ENCODE measurements at places on chromosomes 4 and X.

DNA sequence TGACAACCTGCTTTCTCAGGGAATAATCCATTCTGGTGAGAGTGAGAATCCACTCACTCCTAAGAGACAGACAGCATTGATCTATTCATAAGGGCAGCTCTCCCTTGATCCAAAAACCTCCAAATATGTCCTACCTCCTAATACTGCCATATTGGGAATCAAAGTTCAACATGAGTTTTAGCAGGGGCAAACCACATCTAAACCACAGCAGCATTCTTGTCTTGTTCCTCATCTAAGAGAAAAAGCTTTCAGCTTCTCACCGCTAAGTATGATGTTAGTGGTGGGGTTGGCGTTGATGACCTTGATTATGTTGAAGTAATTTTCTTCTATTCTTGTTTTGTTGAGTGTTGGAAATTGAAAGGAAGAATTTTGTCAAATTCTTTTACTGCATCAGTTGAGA, 69.6 kb downstream of the SERTM2 start:
- no peak for DNase-seq

DNA sequence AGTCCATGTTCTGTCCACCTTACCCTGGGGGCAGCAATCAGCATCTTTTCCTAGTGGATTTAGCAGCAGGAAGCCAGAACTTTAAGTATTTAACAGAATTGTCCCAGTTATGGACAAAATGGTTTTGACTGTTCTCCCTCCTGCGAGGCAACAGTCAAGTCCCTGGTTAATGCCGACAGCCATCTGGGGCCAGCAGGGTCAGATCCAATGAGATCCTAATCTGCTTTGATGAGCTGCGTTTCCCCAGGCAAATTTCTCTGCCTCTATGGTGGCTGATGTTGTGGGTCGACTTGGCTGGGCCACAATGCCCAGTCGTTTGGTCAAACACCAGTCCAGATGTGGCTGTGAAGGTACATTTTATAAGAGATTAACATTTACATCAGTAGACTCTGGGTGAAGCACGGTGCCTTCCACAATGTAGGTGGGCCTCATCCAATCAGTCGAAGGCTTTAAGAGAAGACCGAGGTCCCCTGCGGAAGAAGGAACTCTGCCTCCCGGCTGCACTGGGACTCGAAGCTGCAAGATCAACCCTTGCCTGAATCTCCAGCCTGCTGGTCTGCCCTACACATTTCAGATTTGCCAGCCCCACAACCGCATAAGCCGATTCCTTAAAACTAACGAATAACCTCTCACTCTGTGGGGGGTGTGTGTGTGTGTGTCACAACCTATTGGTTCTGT, 89.0 kb upstream of the C4orf50 start:
- DNase-seq, result no peak

GRCh38 chr4:3423952-3424351, 17.8 kb upstream of the HGFAC start:
- no peak for DNase-seq

DNA sequence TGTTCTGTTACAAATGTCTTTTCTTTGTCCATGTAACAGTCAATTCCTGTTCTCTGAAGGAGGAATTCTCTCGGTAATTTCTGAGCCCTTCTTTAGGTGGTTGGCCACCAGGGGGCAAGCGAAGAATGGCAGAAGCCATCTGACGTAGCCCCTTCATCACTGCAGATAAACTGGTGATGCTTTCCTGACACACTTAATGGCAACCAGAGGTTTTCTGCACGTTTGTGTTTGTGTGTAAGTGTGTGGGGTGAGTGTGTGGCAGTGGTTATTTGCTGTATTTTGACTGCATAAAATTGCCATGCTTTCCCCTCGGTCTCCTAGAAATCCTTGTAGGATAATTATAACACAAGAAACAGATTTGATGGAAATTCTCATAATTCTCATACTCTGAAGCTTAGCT, 64.8 kb upstream of the STOX2 start:
- DNase-seq, result peak; percentile 64

- no peak for DNase-seq
Measured at GRCh38 chrX:15911734-15912550, 57.3 kb upstream of the AP1S2 start.

DNA sequence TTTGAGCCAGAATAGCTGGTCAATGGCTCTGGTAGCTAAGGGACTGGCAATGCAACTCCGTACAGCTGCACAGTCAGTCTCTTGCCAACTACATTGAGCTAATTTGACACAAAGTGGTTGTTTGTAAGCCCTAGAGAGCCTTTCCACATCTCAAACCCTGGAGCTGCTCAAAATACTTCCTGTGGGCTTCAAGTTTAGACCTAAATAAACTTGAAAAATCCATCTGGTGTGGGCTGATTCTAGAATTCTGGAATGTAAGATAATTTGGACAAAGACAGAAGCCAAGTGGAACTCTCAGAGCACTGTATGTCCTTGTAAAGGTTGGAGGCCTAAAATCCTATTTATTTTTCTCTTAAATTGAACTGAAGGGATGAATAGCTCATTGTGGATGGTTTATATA, 380.8 kb downstream of the SPRY1 start:
- peak; percentile 53 for DNase-seq

DNA sequence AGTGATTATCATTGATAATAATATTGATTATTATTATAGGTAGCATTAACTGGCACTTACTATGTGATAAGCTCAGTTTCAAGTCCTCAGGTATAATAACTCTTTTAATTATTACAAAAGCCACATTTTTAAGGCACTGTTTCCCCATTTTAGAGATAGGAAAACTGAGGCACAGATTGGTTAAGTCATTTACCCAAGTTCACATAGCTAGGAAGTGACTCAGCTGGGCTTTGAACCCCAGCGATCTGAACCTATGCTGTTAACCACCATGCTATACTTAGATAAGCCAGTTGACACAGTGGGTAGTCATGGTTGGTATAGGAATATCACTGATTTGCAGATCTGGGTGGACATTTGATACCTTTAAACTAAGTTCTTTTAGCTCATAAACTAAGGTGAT, 110.4 kb downstream of the FRAS1 start:
- DNase-seq, result no peak

DNA sequence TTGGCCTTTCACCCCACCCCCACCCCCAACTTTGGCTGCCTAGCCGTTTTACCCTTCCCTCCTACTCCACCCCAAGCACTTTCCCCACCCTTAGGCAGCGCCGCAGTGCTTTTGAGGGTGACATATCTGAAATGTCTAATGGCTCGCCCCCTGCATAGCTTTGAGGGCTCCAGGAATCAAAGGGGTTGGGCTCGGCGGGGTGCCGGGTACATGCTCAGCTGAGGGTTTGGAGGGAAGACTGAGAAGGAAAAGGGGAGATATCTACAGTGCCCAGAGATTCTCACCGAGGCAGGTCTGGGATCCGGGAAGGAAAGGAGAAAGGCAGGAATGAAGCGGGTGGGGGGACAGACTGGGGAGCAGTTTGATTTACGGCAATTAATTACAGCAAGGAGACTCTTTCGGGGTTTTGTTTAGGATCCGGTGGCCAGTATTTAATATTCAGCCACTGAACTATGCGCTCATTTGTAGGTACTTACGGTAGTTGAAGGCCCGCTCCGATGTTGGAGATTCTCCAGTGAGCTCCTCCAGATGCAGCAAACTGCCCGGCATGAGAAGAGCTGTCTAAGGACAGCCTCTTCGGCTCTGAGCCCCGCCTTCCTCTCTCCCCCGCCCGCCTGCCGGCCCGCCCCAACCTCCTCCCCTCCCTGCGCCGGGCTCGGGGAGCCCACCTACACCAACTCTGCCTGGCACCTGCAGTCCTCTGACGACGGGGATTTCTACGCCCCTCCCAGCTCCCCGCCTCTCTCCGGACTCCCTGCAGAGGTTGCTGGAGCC, at the start of gene IGSF1:
TSS of gene IGSF1 (minus strand) at position 569 of the 774 bp plus-strand sequence. CDS start 2,632 bp downstream, outside the sequence.
- no peak for DNase-seq

GRCh38 chrX:133813971-133814370, 171.4 kb downstream of the GPC3 start:
- DNase-seq, result peak; percentile 24

- no peak for DNase-seq
Measured at GRCh38 chr4:87166296-87166854, 54.0 kb downstream of the KLHL8 start.

- no peak for DNase-seq
Measured at GRCh38 chr4:140094438-140095420, 59.3 kb downstream of the MAML3 start.

GRCh38 chr4:101259876-101260275, 87.5 kb downstream of the PPP3CA start:
- DNase-seq, result no peak

- DNase-seq, result peak; percentile 21
Measured at GRCh38 chr4:84319124-84319523, 180.0 kb downstream of the NKX6-1 start.

DNA sequence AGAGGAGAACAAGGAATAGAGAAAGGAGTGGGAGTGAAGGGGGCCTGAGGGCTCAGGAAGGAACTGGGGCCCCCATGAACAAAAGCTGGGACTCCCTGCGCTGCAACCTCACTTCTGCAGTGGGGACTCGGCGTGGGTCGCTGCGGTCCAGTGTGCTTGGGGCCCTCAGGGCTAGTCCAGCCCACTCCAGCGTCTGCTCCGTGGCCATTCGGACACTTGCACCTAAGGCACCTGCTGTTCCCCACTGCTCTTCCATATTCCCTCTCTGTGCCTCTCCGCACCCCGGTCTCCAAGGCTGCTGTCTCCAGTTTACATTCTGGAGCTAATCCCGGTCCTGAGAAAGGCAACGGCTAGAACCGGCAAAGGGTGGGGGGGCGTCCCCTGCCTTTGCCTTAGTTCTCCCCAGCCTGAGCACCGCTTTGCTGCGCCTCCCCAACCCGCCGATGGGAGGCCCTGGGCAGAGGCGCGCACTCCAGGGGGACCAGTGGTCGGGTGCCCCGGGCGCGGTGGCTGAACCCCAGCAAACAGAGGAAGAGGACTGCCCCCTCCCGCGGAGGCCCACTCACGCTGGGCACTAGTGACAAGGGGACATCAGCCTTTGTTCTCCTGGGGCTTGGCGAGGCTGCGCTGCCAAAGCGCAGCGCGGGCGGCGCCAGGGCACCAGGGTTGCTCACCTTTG, 327.7 kb upstream of the F9 start:
- no peak for DNase-seq

GRCh38 chr4:136383082-136383481, 1149.2 kb downstream of the PCDH18 start:
- no peak for DNase-seq

GRCh38 chr4:128521156-128521555, 233.5 kb upstream of the PGRMC2 start:
- DNase-seq, result no peak

- DNase-seq, result no peak
Measured at GRCh38 chr4:163941221-163941905, 446.9 kb downstream of the TMA16 start.

- no peak for DNase-seq
Measured at GRCh38 chr4:147054228-147054872, 108.7 kb upstream of the TTC29 start.

- peak; percentile 1 for DNase-seq
Measured at GRCh38 chrX:82703551-82703950, 804.5 kb upstream of the POU3F4 start.

DNA sequence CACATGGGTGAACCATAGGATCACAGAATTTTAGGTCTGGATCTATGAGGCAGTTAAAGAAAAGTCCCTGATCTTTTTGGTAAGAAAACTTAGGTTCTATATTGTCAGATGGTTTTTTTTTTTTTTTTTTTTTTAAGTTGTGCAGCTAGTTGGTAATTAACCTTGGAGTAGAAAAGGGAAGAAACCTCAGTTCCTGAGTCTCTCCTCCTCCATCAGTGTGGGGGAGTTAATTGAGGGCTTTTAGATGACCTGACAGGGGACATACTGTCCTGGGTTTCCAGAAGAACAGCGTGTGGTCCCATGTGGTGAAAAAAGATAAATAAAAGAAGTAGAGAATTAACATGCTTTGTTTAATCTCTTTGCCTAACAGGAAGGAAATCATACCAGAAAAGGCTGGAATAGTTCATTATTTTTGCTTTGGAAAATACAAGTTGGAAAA, 123.7 kb downstream of the ARHGAP10 start:
- DNase-seq, result no peak

- DNase-seq, result no peak
Measured at GRCh38 chrX:5057786-5058185, 1170.9 kb downstream of the NLGN4X start.

GRCh38 chr4:41934514-41934900, 722 bp upstream of the TMEM33 start:
- DNase-seq, result no peak

- DNase-seq, result peak; percentile 71
Measured at GRCh38 chrX:24117258-24117657, 32.3 kb upstream of the ZFX start.

GRCh38 chr4:1491328-1492141, 85.3 kb upstream of the NKX1-1 start:
- DNase-seq, result no peak

DNA sequence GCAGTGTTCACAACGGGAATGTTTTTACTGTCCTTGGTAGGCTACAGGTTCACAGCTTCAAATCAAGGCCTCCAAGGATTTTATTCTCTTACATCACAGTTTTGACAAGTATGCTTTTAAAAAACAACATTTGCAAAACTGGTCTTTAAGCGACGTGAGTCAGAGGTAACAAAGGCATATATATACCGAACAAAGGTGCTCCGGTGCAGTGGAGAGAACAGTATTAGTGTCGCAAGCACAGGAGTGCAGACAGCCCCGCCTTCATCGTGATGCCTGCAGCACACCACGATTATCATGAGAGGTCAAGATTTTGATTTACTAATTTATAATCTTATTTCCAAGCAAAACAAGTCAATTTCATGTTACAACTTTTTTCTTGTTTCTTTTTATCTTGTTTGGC, 90.8 kb downstream of the GATB start:
- DNase-seq, result no peak

DNA sequence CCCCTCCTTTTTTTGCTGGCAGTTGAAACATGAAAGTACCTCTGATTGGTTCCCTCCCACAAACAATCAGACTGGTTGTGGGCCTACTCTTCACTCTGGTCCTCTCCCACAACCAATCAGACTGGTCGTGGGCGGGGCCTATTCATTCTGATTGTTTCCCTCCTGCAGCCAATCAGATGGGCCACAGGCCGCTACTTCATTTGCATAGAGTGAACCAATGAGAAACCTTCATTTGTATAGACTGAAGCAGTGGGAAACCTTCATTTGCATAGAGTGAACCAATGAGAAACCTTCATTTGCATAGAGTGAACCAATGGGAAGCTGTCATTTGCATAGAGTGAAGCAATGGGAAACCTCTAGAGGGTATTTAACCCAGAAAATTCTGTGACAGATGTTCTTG, 55.2 kb downstream of the TRMT44 start:
- DNase-seq, result no peak

GRCh38 chrX:41720125-41720779, 3.7 kb upstream of the GPR82 start:
- no peak for DNase-seq

Data from fibroblast of the conjunctiva (primary cell).